AG09309 (cell line): ENCODE measurements at places on chromosomes 2 and 18.

- no peak for DNase-seq
Measured at GRCh38 chr2:25387876-25388449, 46.2 kb upstream of the DNMT3A start.

DNA sequence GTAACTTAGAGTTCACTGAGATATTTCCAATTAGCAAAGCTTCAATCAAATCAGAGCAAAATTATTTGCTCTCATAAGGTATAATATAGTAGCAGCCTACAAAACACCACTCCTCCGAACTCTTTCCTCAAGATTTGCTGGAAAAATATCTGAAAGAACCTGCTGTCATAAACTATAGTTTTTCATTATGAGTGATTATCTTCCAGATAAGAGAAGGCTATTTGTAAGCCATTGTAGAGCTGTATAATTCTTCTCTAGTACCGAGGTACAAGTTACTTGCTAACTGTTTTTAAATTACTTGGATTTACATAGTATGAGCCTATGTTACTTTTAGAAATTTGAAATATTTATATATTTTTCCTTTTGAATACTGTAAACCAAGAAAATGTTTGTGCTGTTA is 2.1 kb downstream of the NDC80 start:
- DNase-seq = no peak

DNA sequence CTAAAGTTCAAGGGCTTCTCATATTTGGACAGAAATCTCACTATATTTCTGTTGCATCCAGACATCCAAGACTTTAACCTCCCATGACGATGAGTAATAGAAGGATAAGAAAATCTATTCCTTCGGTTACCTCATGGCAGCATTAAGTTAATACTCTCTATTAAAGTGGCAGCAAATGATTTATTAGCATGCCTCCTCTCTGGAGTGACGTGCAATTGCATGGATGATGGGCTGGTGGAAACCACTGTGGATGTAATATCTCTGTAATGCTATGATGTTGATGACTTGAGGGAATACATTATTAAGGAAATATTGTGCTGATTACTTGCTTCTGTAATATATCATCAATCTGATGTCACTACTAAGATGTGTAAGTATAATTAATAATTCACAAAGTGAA is 336.8 kb downstream of the DSEL start:
- DNase-seq = no peak

DNA sequence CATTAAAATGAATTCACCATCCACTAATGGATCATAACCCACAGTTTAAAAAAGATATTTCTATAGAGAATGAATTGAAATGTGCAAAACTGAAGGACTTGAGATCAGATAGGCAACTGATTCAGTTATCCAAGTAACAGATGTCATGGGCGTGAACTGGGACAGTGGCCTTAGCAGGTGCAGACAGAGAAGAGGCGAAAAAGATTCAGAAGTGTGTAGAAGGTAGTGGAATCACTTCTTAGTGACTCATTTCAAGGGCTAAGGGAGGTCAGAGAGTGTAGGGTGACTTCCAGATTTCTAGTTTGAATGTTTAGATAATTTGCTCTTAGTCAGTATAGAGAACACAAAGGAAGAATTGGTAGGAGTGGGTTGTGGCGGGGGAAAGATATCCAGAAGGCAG is 79.7 kb downstream of the EHBP1 start:
- DNase-seq = no peak

GRCh38 chr2:119219873-119220272 is 3.8 kb upstream of the STEAP3 start:
- DNase-seq = no peak

DNA sequence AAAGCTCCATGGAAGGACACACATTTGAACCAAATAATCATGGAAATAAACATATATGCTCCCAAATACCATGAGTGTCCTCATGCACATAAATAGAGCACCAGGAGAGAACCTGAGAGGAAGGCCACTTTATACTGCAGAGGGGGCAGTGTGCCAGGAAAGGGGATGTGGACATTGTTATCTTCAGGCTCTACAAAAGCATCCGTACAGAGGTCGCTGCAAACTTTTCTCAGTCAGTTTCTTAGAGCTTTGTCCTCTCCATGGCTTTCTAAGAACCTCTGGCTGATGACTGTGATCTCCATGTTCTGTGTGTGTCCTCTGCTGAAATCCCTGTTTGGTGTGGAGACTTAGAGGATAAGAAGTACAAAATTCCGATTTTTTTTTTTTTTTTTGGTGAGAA is 515.7 kb downstream of the CNTNAP5 start:
- no peak for DNase-seq

DNA sequence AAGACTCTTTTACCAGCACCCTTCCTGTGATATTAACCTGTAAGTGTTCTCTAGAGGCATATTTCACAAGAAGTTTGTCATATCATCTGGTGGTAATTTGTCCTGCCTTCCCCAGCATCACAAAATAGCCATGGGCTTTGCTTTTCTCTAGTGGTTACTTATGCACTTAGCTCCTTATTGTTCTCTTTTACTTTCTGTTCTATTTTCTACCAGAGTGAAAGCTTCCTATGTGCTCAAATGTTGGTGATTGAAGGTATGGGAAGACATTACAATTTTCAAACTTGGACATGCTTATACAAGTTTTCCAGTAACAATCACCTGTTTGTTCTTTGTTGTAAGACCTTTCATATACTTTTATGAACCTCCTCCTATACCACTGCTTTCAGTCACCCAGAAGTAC is 87.0 kb upstream of the KCNH7 start:
- no peak for DNase-seq

- no peak for DNase-seq
Measured at GRCh38 chr2:132282911-132283310, 121.2 kb upstream of the ANKRD30BL start.

DNA sequence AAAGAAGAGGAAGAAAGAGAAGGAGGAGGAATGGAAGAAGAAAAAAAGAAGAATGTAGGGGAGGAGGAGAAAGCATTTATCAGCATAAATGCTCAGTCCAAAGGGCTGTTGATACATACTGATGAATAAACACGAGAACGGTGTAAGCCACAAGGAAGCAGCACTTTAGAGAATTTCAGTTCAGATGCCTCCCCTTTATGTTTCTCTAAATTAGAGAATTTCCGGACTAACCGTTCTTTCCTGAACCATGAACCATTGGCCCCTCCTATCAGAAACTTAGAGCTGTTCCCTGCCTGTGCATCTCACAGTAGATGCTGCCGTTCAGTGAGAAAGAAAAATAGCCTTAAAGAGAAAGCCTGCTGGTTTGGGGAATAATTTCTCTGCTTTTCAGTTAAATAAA is 49.2 kb upstream of the TUBA3D start:
- DNase-seq = no peak

DNA sequence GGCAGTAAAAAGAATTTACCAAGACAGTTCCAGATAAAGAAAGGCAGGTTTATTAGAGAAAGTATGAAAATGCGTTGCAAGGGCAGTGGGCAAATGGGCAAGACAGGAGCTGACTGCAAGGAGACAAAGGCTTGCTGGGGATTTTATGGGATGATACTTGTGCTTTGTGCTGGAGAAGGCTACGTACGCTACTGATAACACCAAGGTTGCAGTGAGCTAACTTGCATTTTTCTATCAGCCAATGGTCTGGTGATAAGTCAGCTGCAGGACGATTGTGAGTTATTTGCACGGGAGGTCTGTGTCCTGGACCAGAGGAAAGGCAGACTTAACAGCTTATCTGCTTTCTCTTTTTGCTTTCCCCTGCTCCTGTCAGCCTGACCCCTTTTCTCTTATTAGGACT is 116.5 kb downstream of the PMS1 start:
- DNase-seq = no peak

DNA sequence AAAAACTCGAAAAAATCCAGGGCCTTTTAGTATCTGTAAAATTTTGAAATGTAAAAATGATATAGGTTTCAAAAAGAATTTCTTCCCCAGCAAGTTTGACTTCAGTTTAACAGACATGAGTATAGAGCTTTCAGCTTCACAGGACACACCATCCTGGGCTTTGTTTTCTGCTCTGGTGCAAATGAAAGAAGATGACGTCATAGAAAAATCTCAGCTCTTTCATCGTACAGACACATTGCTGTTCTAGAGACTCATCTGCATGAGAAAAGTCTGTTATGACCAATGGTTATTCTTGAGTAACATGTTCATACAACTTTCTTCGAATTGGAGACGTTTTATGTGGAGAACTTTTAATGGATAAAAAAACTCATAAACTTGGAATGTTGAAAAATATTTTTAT is 111.7 kb upstream of the DYNAP start:
- DNase-seq = no peak

DNA sequence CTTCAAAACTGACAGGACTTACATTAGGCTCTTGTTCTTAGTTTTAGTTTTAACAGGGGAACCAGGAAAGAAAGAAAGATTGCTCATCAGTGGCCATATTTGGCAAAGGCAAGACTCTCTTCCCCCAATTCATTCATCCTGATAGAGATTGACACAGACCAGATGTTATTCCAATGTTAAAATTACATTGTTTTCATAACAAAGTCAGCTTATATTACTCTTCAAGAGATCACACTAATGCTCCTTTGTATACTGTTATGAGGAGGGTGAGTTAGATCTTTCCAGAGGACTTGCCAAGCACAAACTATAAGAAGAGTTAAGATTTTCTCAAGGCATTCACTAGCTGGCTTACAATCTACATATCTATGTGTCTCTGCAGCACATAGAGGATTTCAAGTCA is 252.1 kb downstream of the SLC8A1 start:
- DNase-seq = no peak

DNA sequence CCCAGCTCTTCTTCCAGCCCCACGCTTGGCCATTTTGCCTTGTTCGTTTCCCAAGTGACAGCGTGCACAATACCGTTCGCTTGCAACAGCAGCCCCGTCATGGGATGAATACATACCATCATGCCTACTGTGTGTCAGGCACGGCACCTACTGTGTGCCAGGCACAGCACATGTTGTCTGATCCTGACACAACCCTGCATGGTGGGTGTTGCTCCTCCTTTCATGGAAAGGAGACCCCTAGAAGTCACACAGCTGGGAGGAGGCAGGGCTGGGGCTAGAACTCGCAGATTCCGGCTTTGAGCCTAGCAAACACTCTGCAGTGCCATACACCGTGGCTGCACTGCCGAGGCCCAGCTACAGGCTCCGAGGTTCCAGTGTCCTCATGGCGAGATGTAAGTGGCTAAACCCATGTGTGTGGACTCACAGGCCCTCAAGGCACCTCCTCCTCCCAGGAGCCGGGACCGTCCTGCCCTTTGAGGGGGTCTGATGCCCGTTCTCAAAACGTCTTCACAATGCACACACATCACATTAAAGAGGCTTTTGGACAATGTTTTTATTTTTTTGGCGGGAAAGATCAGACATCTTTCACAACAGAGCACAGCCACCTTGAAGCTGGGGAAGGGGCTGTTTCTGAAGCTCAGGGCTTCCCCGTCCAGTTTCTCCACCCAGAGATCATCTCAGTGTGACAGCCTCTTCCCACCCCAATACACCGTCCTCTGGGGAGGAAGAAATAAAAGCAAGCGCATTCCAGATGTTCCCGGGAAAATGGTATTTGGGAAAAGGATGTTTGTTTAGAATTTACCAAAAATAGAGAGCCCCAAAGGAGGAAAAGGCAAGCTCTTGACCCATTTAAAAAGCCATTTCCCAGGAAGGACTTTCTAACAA is 64.9 kb downstream of the HS1BP3 start:
- no peak for DNase-seq

DNA sequence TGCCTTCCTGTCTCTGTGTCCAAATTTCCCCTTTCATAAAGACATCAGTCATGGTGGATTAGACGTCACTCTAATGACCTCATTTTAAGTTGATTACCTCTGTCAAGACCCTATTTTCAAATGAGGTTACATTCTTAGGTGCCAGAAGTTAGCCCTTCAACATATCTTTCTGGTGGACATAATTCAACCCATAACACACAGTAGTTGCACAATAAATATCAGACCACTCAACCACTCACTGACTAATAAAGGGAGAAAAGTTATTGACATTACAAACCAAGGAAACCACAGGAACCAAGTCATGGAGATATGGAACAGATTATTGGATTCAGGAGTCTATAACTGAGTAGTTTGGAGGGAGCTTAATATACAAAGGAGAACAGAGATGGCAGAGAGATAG is 377.4 kb upstream of the ACVR2A start:
- no peak for DNase-seq
